PC-3 (cell line): ENCODE measurements at places on chromosomes 11 and 22. TPM values are rescaled to one million over a fixed set of nuclear protein-coding genes. Genes with fewer than 3 reads are reported as not detected.

DNA sequence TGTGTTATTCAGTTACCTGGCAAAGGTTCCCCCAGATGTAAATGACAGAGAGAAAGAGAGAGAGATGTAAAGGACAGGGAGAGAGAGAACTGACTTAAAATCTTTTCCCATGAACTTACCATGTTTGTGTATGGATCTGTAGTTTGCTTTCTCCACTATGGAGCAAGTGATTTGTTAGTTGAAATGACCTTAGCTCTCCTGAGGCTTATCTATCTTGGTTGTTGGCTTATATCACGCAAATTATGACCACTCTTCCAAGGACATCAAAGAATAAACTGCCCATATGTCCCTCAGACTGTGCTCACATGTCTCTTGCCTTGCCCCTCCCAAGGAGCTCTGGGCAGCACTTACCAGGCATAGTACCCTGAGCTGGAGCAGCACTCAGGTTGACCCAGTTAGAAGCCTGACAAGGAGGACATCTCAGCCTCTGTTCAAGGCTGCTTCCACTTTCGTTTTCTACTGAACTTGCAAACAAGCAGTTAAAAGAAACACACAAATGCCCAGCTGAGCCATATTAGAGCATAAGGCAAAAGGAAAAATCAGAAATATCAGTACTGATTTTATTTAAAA is 95.3 kb upstream of the RCN1 start:
- H3K27me3 ChIP-seq, result no peaks in the 10 kb centered on the region
- DNase-seq, result peak; percentile 5
- H3K4me1 ChIP-seq, result no peaks in the 10 kb centered on the region; the same call in 1 of the 2 replicates
- no peak overlapping the region; the same call in 1 of the 2 replicates for H3K4me3 ChIP-seq

- H3K27me3 ChIP-seq, result no peaks in the 10 kb centered on the region
- H3K27ac ChIP-seq, result no peak overlapping the region
- no peaks in the 10 kb centered on the region for H3K36me3 ChIP-seq
- no peak overlapping the region for H3K4me3 ChIP-seq
These were observed 42.4 kb downstream of the GLYATL2 start for GRCh38 chr11:58801974-58802545.

GRM5 gene
- total RNA-seq, result not detected in 2 replicates

- no peaks in the 10 kb centered on the region for H3K27me3 ChIP-seq
- no peak overlapping the region for H3K27ac ChIP-seq
- H3K36me3 ChIP-seq, result no peaks in the 10 kb centered on the region
- DNase-seq, result no peak
These were observed 3.1 kb downstream of the CYB5R3 start for GRCh38 chr22:42645938-42646568.

BARX2 gene
- total RNA-seq, result 0.47 and 1.2 TPM in 2 replicates
